ENCODE measurements at places on chromosomes 6 and 20. TPM values are rescaled to one million over a fixed set of nuclear protein-coding genes. Genes with fewer than 3 reads are reported as not detected.

CST3 gene
- total RNA-seq: 726 TPM

SLC26A8 gene
- 0.34 TPM for total RNA-seq

RAB44 gene
- total RNA-seq: 1.2 TPM

F13A1 gene
- 31.1 TPM for total RNA-seq

FHL5 gene
- 10.5 TPM for total RNA-seq

TRAPPC3L gene
- 0.28 TPM for total RNA-seq

SRMS gene
- total RNA-seq: not detected

TNFRSF6B gene
- 19.8 TPM for total RNA-seq

DSN1 gene
- 10.5 TPM for total RNA-seq

ZNF311 gene
- total RNA-seq: 3.1 TPM

MYLK4 gene
- total RNA-seq: 0.86 TPM

TMEM200A gene
- total RNA-seq: 6.5 TPM

HLA-DQB2 gene
- total RNA-seq: 56.3 TPM

RSPH4A gene
- total RNA-seq: 20.6 TPM

LBP gene
- 0.98 TPM for total RNA-seq

IRAK1BP1 gene
- 6.8 TPM for total RNA-seq

NNAT gene
- 1.9 TPM for total RNA-seq

ADGB gene
- total RNA-seq: 9.7 TPM

VSX1 gene
- not detected for total RNA-seq

BTNL2 gene
- not detected for total RNA-seq

BPIFB2 gene
- 2.3 TPM for total RNA-seq

CTAGE9 gene
- not detected for total RNA-seq

CST5 gene
- total RNA-seq: 0.37 TPM

TM9SF4 gene
- 35.8 TPM for total RNA-seq

MAP7 gene
- 15.0 TPM for total RNA-seq

RBBP8NL gene
- total RNA-seq: 1.0 TPM

C6orf163 gene
- 2.4 TPM for total RNA-seq

TXLNB gene
- total RNA-seq: 2.8 TPM

POU5F1 gene
- total RNA-seq: 2.2 TPM

SYTL3 gene
- total RNA-seq: 14.8 TPM

EFCAB8 gene
- total RNA-seq: 0.83 TPM

HLA-C gene
- 1,234 TPM for total RNA-seq

DEFB124 gene
- not detected for total RNA-seq

RCAN2 gene
- 16.7 TPM for total RNA-seq

CLPSL1 gene
- total RNA-seq: not detected

SYNE1 gene
- 206 TPM for total RNA-seq

GMPR gene
- total RNA-seq: 8.6 TPM

SALL4 gene
- 3.8 TPM for total RNA-seq
